ENCODE measurements at places on chromosomes 11 and 22.

- DNase-seq = no peak
Measured at GRCh38 chr11:130519128-130519932, 70.9 kb downstream of the ADAMTS15 start.

GRCh38 chr11:32390712-32391111 is 44.6 kb downstream of the WT1 start:
- DNase-seq = no peak

DNA sequence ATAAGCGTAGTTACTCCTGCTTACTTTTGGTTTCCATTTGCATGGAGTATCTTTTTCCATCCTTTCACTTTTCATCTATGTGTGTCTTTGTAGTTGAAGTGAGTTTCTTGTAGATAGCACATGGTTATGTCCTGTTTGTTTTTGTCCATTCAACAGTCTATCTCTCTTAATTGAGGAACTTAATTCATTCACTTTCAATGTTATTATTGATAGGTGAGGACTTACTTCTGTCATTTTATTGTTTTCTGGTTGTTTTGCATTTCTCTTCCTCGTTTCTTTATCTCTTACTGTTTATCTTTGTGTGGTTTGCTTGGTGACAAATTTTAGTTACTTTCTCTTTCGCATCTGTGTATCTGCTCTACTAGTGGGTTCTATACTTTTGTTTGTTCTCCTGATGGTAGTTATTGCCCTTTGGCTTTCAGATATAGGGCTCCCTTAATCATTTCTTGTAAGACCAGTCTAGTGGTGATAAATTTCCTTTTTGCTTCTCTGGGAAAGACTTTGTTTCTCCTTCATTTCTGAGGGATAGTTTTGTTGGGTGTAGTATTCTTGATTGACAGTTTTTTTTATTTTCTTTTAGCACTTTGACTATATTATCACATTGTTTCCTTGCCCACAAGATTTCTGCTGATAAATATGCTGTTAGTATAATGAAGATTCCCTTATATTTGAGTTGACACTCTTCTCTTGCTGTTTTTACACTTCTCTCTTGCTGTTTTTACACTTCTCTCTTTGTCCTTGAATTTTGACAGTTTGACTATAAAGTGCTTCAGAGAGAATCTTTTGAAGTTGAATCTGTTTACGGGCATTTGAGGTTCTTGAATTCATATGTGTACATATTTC is 9.0 kb upstream of the RAG1 start:
- no peak for DNase-seq

- peak; percentile 36 for DNase-seq
Measured at GRCh38 chr22:43945632-43946383, 9.4 kb upstream of the SAMM50 start.

GRCh38 chr22:20750461-20751184 is 23.3 kb upstream of the SERPIND1 start:
- DNase-seq = no peak

DNA sequence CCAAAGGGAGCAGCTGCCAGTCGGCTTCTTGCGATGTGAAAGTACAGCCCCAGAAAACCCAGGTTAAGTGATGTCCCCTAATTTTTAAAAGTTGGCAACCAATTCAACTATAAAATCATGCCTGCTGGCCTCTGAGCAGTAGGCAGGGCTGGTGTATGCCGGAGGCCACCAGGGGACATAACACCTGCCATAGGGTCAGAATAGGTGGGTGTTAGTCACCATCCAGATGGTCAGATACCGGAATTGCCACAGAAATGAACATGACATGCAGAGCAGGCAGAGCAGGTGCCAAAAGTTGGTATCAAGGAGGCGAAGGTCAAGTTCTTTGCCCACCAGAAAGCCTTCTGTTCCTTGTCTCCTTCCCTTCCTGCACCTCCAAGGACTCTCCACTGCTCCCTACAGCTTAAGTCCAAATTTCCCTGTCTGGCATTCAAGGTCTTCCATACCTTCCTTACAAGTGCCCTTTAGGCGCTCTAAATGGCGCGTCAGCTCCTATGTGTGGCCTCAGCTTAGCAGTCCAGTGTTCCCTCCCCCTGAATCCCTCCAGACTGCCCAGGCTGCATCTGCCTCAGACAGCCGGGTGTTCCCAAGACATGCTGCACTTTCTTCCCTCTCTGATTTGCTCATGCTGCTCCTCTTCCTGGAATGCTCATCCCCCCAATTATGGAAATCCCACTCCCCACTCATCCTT is 45.1 kb downstream of the PTPRJ start:
- no peak for DNase-seq

DNA sequence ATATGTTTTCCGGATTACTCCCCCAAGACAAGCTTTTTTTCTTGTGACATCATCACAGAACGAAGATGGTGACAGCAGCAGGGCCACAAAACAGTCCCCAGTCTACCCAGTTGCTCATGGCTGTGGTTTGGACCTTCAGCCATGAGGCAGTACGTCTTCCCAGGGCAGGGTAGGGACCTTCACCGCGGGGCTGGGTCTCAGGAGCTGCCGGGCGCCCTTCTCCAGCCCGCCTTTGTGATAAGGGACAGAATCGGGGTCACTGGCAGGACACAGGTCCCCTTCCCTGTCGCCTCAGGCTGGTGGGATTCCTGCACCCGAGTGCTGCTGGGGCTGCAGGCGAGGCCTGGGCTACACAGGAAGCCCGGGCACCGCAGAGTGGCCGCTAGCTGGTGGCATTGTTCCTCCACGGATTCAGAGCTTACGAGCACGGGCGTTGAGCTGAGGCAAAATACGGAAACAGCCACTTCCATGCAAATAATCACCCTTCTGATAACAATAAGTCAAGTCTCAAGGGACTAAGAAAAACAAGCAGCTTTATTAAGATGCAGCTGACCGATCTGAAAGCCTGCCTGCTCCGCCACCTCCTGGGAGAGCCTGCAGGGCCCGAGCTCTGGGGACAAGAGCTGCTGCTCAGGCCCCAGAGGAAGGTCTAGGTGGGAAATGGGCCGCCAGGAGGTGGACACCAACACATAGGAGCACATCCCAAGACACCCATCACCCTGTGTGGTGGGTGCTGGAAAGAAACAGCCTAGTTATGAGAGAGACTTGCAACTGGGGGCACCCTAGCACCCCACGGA is 12.3 kb downstream of the TBX1 start:
- no peak for DNase-seq

DNA sequence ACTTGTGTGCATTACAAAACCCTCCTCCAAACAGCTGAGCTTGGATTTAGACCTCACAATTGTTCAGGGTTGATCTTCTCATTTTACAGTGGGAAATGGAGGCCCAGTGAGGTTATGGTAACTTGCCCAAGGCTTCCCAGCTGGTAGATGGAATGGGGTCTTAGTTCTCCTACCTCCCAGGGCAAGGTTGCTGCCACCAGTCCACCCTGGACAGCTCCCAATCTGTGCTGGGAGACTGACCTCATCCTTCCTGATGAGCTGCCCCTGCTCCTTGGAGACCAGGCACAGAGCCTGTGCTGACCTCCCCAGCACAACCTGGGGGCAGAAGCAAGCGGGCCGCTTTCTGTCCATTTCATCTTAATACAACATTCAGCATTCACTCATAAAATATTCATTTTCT is 190.7 kb downstream of the ST3GAL4 start:
- DNase-seq = no peak

- DNase-seq = no peak
Measured at GRCh38 chr22:23014250-23014649, 56.1 kb upstream of the GNAZ start.

- no peak for DNase-seq
Measured at GRCh38 chr11:72818971-72819370, 4.8 kb downstream of the ATG16L2 start.

- DNase-seq = no peak
Measured at GRCh38 chr22:22498267-22498666, 10.3 kb downstream of the ZNF280B start.

DNA sequence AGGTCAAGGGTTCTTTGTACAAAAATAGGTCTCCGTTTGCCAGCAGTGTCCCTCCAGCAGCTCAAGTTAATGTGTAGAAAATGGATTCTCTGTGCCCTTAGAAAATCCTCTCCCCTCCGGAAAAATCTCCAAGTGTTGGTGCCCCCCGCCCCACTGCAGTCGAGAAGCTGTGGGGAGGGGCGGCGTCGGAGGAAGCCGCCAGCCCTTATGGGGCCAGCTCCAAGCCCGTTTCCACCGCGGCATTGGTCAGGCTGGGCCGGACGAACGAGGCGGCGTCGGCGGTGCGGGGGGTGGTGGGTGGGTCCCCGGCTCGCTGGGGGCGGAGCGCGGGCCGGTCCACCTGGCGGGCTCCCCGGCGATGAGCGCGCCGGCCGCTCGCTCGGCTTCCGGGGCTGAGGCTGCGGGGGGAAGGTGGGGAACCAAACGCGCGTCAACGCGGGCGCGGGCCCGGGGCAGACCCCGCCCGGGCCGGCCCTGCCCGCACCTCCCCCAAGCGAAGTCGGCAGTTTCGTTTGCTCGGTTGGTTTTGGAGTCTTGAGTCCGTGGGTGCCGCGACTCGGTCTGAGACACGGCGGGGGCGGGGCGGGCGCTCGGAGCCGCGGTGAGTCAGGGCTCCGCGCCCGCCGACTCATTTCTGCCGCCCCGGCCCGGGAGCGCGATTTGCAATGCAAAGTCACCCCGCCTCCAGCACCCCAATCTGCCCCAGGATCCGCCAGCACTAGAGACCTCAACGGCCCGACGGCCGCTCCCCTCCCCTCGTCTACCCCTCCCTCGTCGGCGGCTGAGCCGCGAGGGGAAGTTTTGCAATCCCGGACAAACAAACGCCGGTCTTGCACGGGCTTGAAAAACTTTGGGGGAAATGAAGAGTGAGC is 1.4 kb downstream of the ASCL2 start:
- no peak for DNase-seq

GRCh38 chr11:10298342-10298741 is 4.3 kb upstream of the SBF2 start:
- no peak for DNase-seq

- DNase-seq = peak; percentile 1
Measured at GRCh38 chr11:40130427-40130826, 1329.0 kb downstream of the LRRC4C start.

DNA sequence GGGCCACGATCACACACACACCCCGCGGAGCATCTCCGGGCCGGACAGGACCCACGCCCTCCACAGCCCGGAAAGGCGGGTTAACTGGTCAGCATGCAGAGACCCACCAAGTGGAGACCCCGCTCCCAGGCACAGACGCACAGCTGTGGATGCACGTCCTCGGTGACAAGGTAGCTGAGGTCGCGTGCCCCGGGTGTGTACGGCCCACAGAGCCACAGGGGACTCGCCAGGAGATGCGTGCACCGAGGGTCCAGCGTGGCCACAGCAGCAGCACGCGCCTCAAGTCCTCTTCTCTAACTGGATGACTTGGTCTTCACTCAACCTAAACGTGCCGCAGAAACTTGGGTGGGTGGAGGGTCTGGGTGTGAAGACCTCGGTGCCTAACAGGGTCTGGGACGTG is 5.5 kb downstream of the H19 start:
- DNase-seq = no peak

DNA sequence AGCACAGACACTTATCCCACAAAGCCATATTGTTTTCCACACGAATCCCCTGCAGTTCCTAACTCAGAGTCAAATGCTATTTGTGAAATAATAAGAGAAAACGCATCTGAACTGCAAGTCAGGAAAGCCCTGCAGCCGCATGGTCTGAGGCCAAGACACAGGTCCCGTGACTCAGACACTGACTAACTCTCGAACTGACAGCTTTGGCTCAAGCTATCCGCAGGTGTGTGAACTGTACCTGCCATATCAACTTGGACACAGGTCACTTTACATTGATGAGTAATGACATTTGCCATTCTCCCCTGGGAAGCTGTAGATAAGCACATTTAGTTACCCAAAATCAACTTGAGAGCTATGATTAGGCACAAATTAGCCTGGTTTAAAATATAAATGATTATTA is 34.9 kb upstream of the NFRKB start:
- DNase-seq = no peak

GRCh38 chr11:106540001-106540400 is 462.5 kb downstream of the AASDHPPT start:
- no peak for DNase-seq

- DNase-seq = no peak
Measured at GRCh38 chr11:73426219-73426850, 50.1 kb downstream of the RELT start.

- no peak for DNase-seq
Measured at GRCh38 chr22:27639248-27640086, 162.1 kb downstream of the MN1 start.

DNA sequence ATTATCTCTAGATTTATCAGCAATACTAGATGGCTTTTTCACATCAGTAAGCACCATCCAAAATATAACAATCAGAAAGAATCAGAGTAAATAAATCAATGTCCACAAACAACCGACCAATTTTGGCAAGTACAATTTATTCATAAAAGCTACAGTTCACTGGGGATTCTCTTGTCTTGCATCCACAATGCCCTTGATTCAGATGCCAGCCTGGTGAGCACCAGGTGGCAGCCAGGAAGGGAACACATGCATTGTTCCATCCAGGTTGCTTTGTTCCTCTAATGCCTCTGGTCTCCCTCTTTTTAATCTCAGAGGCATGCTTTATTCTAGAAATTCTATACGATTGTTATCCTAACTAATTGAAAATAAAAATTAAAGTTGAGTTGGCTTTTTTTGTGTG is 242.1 kb upstream of the KIRREL3 start:
- DNase-seq = no peak

DNA sequence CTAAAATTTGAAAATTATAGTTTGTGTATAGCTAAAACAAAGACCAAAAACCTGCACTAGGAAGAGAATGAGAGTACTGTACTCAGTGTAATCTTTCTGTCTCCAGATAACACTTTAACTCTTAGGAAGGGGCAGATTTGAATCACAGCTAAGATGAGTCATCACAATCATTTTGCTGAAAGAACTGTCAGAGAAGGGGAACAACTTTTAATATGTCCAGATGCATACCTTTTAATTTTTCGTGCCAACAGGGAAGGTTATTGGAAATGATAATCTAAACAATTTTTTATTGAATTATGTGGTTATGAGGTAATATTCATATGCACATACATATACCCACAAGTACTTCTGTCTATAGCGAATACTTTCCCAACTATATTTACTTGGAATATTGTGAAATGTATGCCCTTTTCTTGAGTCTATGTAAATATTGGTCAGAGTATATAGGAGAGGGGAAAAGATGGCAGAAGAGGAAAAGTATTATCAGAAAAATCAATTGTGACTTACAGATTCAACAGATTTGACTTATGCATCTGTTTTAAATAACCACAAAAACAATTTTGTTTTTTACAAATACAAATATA is 51.1 kb upstream of the MUC15 start:
- DNase-seq = no peak

DNA sequence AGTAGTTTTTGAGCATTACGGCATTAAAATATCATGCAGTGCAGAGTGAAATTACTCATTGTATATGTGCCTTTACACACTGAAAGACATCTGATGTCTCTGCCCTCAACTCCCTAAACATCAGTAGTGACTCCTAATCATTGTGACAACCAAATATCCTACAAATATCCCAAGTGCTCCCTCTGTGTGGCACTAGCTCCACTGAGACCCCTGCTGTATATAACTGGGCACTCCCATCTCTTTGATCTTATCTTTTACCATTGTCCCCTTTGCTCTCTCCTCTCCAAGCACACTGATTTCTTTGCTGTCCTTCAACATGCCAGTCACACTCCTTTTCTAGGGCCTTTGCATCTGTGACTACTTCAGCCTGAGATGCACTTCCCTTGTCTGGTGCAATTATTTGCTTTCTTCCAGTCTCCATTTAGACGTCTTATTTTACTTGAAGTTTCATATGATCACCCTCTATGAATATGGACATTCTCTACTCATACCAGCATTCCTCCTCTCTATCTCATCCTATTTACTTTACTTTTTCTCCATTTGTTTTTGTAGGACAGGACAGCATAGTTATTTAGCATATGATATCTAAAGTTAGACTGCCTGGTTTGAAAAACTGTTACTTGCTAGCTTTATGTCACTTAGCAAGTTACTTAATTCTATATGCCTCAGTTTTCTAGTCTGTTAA is 2.4 kb downstream of the SLC5A12 start:
- no peak for DNase-seq

- no peak for DNase-seq
Measured at GRCh38 chr11:34792814-34793258, 123.3 kb downstream of the APIP start.
